ENCODE measurements at places on chromosomes 3 and 15.

GRCh38 chr3:186182850-186183249, 74.0 kb upstream of the ETV5 start:
- DNase-seq = no peak

DNA sequence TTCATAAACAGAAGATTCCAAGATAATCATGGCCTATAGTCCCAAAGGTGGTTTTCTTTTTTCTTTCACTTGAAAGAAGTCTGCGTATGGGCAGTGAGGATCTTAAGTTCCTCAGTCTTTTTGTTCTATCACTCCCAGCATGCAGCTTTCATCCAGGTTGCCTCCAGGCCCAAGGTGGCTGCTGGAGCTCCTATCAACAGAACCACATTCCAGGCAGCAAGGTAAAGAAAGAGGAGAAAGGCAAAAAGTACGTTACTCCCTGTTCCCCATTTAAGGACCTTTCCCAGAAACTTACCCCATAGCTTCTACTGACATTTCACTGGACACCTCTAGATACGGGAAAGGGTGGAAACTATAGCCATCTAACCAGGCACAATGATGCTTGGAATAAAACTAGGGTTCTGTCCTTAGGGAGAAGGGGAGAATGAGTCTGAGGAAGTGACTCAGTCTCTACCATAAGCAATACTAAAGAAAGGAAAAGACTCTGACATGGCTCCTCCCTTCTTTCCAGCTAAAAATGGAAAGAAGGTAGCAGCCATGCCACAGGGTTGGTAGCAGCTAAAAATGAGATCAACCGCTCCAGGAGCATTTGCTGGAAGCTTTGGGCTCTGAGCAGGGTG, 313.9 kb upstream of the NR2E3 start:
- DNase-seq = no peak

GRCh38 chr15:66080717-66081398, 172.7 kb downstream of the MEGF11 start:
- no peak for DNase-seq

- no peak for DNase-seq
These were observed 174.7 kb downstream of the MBNL1 start for GRCh38 chr3:152443212-152444023.

GRCh38 chr15:67190326-67190725, 64.1 kb downstream of the AAGAB start:
- no peak for DNase-seq

DNA sequence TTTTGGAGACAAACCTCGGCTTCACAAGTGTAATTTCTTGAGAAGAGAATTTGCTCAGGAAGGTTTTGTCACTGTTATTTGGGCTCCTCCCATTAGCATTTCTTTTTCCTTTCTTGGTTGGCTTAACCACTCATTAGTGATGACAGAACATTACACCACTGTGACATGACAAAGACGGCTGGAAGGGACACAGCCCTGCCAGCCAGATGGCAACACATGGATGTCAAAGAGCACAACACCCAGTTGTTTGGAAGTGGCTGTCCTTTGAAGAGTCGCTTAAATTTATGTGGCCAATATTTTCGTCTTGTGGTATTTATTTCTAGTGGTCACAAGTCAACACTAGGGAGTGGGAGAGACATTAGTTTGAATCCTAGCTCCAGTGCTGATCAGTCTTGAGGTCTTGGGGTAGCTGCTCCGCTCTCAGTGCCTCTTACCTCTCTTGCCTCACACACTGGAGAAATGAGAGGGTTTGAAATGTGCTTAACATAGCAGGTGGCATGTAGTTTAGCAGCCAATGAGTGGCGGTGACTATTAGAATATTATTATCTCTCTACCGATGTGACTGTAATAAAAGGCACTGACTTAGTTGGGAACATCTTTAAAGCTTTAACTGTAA, 92.8 kb downstream of the FRMD4B start:
- DNase-seq = no peak

- DNase-seq = no peak
These were observed 166.0 kb upstream of the SATB1 start for GRCh38 chr3:18591120-18591519.

GRCh38 chr15:95556866-95557225, 773.7 kb upstream of the NR2F2 start:
- no peak for DNase-seq

DNA sequence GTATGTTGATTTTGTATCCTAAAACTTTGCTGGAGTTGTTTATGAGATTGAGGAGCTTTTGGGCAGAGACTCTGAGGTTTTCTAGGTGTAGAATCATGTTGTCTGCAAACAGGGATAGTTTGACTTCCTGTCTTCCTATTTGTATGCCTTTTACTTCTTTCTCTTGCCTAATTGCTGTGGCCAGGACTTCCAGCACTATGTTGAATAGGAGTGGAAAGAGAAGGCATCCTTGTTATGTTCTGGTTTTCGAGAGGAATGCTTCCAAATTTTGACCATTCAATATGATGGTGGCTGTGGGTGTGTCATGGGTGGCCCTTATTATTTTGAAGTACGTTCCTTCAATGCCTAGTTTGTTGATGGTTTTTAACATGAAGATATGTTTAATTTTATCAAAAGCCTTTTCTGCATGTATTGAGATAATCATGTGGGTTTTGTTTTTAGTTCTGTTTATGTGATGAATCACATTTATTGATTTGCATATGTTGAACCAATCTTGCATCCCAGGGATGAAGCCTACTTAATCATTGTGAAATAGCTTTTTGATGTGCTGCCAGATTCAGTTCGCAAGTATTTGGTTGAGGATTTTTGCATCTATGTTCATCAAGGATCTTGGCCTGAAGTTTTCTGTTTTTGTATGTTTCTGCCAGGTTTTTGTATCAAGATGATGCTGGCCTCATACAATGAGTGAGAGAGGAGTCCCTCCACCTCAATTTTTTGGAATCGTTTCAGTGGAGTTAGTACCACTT, 188.1 kb downstream of the MINAR1 start:
- DNase-seq = no peak

DNA sequence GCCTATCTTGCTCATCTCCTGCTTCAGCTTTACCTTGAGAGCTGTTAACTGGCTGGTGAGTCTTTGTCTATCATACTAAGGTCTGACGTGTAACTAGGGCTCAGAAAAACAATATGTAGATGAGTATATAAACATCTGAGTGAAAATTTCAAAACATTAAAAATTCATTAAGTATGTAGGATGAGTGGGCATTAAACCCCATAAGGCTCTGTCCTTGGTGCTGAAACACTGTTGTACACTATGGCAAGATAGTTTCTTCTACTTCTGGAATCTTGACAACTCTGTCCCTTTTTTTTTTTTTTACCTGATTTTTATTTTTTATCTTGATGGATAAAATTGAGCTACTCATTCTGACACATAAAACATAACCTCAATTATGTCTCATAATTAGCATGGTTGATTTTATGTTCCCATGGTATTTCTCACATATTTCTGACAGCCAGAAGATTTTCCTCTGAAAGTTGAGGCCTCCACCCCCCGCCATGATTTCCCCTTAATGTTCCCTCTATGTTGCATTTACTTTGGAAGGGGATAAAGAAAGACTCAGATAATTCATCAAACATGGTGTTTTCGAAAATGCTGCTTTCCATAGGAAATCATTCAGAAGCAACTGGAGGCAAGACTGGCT, 54.3 kb downstream of the DGKG start:
- no peak for DNase-seq

- no peak for DNase-seq
These were observed 21.4 kb downstream of the CACNA2D2 start for GRCh38 chr3:50481992-50482391.

GRCh38 chr3:150303768-150304167, 104.3 kb upstream of the TSC22D2 start:
- no peak for DNase-seq

- DNase-seq = no peak
These were observed 1.5 kb downstream of the UMPS start for GRCh38 chr3:124731760-124732159.

DNA sequence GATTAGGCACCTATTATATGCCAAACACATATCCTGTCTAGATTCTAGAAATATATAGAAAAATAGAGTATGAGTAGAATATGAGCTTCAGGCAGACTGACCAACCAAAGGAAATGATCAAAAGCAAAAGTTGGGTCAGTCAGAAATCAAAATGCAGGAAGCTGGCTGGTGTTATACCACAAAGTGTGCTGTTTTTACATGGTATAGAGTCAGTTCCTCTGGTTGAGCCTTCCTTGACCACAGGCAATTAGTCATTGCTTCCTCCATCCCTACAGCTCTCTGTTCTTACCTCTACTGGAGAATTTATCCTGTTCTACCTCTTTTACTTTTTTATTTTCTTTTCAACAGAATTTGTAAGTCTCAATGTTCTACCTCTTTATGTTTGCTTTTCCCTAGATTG, 149.8 kb downstream of the TMCO5A start:
- no peak for DNase-seq

GRCh38 chr15:72735111-72735510, 48.4 kb downstream of the ADPGK start:
- DNase-seq = no peak

DNA sequence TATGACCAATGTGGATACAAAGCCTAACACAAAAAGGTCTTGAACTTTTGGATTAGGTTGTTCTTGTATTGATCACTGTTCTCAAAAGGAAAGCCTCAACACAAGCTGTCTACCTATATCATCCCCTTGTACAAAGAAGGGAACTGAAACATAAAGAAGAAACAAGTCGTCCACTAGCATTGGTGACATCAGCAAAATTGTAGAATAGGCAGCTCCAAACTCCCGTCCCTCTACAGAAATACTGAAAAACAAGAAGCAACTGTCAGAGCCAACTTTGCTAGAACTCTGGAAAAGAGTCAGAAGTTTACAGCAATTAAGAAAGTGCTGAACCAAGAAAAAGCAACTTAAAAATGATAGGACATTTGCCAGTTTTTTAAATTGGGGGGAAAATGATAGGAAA, 7.5 kb upstream of the NR1I2 start:
- no peak for DNase-seq
